ENCODE measurements at places on chromosomes 1 and 21.
A peak's percentile ranks its signal among the peaks of the same experiment; 100 is the strongest.

- DNase-seq = no peak
Observed at GRCh38 chr1:109184687-109185086, 29.0 kb upstream of the SARS1 start.

DNA sequence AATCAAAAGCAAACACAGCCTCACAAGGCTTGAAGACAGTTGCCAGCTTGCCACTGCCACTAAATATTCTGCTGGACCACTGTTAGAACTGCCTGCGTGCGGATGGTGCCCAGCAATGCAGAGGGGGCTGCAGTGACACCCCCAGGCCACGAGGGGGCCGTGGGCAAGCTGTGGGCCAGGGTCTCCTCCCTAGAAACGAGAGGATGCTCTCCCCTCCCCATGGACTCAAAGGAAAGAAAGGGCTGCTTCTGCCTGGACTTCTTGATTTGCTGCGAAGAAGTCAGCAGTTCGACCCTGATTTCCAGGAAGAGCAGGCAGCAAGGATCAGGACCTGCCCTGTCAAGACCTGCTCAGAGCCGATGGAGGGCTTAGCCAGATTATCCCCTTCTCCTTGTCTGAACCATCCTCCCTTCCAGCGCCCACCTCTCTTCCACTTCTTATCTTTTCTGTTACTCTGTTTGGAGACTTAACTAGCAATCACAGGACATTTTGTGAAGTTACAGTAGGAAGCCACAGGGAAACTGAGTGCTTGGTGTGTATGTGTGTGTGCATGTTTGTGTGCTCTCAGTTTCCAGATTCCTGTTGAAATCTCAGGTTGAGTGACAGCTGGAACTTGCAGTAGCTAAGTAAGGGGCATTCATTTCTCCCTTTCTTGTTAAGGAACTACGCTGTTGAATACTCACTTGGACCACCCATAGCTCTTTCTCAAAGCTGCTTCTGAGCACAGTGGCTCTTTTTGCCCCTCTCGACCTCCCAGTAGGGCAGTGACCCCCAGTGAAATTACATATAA is 2.7 kb downstream of the MAN1C1 start:
- DNase-seq = peak; percentile 53

DNA sequence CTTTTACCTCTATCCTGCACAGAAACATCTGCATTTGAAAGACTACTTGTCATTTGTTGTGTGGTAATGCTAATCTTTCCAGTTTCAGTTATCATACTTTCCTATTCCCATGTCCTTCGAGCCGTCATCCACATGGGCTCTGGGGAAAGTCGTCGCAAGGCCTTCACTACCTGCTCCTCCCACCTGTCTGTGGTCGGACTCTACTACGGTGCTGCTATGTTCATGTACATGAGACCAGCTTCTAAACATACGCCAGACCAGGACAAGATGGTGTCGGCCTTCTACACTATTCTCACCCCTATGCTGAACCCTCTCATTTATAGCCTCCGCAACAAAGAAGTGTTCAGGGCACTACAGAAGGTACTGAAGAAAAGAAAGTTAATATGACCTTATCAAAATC is 8.3 kb downstream of the OR2M4 start:
- DNase-seq = no peak

DNA sequence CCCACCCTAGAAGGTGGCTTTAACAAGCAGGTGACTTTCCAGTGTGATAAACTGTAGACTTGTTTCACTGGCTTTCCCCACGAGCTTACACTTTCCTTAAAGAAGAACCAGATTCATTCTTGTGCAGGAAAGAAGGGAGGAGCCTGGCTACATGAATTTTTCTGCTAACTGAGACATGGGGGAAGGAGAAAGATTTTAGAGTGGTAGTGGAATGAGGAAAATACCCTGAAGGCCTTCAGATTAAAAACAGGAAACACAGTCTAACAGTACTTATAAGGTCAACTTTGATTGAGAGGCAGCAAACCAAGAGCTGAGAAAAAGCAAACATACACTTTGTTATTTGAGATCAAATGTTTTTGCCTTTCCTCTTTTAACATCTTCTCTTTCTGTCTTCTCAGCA is 640.9 kb upstream of the PLXNA2 start:
- no peak for DNase-seq

GRCh38 chr1:245086389-245086969 is 68.3 kb upstream of the KIF26B start:
- no peak for DNase-seq

GRCh38 chr1:152886758-152887409 is 8.8 kb downstream of the SMCP start:
- DNase-seq = no peak

DNA sequence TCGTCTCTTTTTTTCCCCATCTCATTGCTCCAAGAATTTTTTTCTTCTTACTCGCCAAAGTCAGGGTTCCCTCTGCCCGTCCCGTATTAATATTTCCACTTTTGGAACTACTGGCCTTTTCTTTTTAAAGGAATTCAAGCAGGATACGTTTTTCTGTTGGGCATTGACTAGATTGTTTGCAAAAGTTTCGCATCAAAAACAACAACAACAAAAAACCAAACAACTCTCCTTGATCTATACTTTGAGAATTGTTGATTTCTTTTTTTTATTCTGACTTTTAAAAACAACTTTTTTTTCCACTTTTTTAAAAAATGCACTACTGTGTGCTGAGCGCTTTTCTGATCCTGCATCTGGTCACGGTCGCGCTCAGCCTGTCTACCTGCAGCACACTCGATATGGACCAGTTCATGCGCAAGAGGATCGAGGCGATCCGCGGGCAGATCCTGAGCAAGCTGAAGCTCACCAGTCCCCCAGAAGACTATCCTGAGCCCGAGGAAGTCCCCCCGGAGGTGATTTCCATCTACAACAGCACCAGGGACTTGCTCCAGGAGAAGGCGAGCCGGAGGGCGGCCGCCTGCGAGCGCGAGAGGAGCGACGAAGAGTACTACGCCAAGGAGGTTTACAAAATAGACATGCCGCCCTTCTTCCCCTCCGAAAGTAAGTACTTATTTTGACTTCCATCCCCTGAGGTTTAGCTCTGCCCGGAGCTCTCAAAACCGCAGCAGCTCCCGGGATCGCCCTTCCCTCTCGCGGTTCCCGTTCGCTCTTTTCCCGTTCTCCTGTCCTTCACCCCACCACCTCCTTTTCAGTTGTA is 1.5 kb downstream of the TGFB2 start:
- DNase-seq = peak; percentile 28

GRCh38 chr1:91821126-91821868 is 64.7 kb downstream of the TGFBR3 start:
- peak; percentile 10 for DNase-seq

DNA sequence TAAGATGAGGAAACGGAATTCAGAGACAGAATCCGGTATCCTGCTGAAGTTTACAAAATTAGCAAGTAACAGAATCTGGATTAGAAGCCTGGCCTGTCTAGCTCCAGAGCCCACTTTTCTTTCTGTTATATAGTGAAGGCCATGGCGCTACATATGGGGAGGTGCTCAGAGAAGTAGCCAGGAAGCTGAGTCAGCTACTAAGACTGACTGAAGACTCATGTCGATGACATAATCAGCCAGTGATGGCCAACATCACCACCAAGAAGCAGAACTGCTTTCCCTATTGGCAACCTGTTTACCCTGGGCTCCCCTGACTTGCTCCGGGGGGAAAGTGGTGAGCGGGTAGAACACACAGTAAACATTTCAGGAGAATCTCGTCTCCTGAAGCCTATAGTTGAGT is 18.8 kb downstream of the LRRC52 start:
- no peak for DNase-seq

- DNase-seq = no peak
Observed at GRCh38 chr21:42146821-42147220, 72.1 kb upstream of the ABCG1 start.

- no peak for DNase-seq
Observed at GRCh38 chr1:47325528-47325927, 8.1 kb upstream of the CMPK1 start.

DNA sequence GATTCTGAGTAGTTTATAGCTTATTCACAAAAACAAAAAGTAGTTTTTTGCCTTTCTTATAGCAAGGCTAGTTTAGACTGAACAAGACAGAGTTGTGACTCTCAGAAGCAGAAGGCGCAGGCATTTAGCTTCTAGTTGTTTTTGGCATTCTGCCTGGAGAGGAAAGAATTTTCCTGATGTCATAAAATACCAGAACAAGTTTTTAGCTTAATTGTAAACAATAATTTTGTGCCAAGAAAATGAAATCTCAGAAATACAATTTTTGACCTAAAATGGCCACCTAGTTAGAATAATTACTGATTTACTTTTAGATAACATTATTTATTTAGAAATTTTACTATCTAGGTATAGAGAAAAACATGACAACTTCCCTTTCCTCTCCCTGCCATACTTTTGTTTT is 1.0 kb downstream of the DNAJB4 start:
- DNase-seq = peak; percentile 67

- DNase-seq = peak; percentile 93
Observed at GRCh38 chr21:43718872-43719747, at the start of gene PDXK. Gene PDXK, plus strand, starts transcription at chr21:43719129. Its CDS starts 166 bp downstream, at chr21:43719295.

GRCh38 chr1:28983509-28984310 is 69.3 kb downstream of the EPB41 start:
- no peak for DNase-seq

GRCh38 chr1:54872036-54872331 is 15.0 kb downstream of the DHCR24 start:
- no peak for DNase-seq

GRCh38 chr1:206924592-206925105 is 2.9 kb upstream of the FCMR start:
- DNase-seq = no peak

GRCh38 chr1:100565533-100565932 is 27.6 kb downstream of the GPR88 start:
- no peak for DNase-seq

DNA sequence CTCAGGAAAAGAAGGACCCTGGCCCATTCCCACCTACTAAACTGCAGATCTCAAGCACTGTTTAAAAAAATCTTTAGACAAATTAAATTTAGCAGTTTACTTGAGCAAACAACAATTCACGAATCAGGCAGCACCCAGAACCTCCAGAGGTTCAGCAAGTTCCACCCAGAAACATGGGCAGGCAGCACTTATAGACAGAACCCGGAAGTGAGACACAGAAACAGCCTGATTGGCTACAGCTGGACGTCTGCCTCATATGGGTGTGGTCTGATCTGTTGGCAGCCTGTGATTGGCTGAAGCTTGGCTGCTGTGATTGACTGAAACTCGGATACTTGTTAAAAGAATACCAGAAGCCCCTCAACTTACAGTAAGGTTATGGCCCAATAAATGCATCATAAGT is 34.7 kb upstream of the COL6A2 start:
- DNase-seq = no peak

DNA sequence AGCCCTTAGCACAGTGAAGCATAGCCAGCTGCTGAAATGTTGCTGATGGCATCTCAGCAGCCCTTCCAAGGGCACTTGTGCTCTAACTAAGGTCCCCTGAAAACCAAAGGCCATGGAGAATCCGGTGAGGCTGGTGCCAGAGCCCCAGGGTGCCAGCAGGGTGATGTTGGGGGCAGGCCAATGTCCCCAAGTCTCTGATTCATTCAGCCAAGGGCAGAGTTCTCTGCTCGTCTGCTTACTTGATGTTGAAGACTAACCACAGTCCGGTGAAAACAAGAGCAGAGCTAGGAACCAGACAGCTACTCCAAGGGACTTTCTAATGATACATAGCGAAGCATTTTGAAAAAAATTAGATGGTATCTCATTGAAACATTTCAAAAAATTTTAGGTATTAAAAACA is 149.8 kb downstream of the ZZZ3 start:
- no peak for DNase-seq

GRCh38 chr1:55632058-55632457 is 416.9 kb upstream of the USP24 start:
- DNase-seq = peak; percentile 13

DNA sequence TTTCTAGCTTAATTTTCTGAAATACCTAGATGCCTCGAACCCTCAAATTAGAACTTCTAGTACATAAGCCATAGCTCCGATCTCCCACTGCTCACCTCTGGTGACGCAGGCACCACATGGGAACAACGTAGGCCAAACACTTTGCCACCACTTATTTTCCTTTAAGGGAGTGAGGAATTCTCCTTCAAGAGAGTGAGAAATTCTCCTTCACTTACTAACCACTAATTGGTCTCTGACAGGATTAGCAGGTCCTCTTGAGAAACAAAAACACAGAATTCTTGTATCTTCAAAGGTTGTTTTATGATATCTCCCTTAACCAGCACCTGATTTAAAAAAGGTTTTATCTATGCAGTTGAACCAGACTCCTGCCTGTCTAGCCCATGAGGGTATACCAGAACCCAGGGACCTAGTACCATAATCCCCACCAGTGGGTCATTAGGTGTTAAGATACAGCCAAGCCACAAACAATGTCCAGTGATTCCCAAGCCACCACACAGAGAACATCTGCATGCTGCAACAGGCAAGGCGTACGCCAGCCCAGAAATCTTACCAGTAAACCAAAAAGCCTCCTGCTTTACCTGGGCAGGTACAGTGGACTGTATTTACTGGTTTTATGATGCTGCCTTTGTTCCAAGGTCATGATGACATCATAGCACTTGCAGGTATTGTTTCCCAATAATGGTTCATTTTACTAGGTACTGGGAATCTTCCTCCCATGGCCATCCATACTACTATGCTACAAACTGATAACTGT is 20.3 kb upstream of the CXADR start:
- no peak for DNase-seq

DNA sequence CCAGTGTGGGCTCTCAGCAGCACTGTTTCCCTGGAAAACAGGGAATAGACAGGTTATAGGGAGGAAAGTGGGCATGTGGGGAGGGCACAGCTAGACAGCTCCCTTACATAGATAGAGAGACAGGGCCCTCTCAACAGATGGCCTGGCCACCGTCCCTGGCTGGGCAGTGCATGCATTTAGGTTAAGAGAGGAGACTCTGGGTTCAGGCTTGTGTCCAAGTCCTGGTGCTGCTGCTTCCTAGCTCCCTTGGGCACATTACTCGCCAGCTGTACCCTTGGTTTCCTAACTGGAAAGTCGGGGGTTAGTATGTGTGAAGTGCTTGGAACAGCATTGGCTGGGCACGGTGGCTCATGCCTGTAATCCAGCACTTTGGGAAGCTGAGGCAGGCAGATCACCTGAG is 9.1 kb downstream of the PLOD1 start:
- DNase-seq = no peak

- DNase-seq = peak; percentile 24
Observed at GRCh38 chr1:185520188-185520920, 203.3 kb upstream of the IVNS1ABP start.

- DNase-seq = no peak
Observed at GRCh38 chr1:185938396-185938795, 204.2 kb downstream of the HMCN1 start.

DNA sequence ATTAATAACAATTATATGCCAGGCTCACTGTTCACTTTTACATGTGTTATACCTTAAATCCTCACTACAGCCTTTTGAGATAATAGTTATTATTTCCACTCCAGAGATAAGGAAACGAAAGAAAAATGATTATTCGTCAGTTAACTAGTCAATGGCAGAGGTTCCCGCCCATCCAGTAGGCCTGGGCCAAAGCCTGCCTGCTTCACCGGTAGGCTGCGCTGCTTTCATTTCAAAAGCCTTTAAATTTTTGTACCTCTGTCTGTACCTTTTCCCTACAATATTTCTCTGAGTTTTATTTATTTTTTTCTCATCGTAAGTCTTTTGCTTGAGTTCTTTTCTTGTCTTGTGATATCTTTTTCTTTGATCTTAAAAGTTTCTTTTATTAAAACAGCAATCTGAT is 3.6 kb downstream of the GPR52 start:
- DNase-seq = no peak

All from hematopoietic multipotent progenitor cell treated with erythropoietin and hydrocortisone succinate and interleukin-3 and kit ligand, for 4 days (in vitro differentiated cells).